ENCODE measurements at places on chromosomes 5 and 9.

GRCh38 chr9:134231767-134232166, 67.4 kb upstream of the RNU6ATAC start:
- DNase-seq, result no peak

DNA sequence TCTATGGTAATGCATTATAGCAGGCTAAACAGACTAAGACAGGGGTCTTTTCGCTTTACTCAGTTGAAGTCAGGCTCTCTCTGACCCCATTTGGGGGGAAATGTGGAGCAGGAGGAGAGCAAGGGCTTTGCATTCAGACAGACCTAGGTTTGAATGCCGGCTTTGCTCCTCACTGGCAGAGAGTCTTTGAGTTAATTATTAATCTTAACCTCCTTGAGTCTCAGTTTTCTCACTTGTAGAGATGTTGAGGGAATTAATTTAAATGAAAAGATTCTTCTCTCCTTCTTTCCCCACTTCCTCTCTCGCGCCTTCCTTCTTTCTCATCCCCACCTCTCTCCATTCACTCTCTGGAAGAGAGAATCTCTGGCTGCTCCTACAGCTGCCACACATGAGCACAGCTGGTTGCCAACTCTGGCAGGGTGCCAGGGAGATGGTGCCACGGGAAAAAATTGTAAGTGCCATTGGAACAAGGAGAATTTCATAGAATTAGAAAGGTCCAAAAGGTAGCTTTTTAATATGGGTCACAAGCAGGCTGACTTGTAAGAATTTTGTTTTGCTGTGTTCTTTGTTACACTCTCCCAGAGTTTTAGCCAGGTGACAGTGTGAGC, 25.2 kb upstream of the GLRA1 start:
- no peak for DNase-seq

DNA sequence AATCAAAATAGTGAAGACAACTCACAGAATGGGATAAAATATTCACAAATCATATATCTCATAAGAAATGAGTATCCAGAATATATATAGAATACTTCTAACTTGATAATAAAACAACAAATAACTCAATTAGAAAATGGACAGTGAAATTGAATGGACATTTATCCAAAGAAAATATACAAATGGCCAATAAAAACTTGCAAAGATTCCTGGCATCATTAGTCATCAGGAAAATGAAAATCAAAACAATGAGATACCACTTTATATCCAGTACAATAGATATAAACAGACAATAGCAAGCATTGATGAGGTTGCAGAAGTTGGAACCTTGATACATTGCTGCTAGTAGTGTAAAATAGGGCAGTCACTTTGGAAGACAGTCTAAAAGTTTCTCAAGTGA, 12.8 kb upstream of the TLR4 start:
- DNase-seq, result no peak

DNA sequence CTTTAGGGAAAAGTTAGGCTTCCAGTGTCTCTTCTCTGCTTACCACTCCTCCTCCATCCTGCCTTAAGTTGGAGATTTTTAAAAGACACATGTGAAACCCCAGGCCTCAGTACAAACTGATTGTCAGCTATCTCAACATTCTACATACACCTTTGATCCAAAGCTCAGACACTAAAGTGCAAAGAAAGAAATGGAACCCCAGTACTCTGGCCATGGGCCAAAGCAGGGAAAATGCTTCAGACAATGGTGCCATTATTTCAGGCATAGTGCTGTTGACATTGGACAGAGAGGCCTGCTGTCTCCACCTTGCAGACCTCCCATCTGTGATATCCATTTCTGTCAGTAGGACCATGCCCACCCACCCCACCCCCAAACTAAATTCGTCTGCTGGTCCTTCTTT, 49.1 kb downstream of the G3BP1 start:
- no peak for DNase-seq

GRCh38 chr5:96660971-96661854, 963 bp upstream of the CAST start:
- DNase-seq, result peak; percentile 26

- DNase-seq, result peak; percentile 51
Observed at GRCh38 chr5:139752506-139753473, 42.8 kb upstream of the PSD2 start.

DNA sequence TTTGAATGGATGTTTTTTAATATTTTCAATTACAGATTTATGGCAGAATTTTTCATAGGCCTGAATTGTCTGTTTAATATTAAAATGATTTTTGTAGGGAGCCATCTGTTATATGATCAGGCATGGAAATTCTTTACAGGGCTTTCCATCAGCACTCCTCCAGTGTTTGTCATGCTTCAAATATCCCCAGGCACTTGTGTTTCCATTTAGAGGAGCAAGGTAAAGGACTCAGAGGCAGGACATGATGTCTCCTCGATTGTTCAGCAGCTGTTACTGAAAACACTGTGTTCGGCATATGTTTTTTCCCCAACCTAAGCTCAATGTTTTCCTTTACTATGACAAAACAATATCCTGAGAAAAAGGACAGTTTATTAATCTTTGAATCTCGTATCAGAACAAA, 172.3 kb upstream of the RFX3 start:
- DNase-seq, result no peak

GRCh38 chr5:75052192-75053053, at the start of gene GCNT4:
Gene GCNT4 (minus strand): TSS chr5:75052558. CDS start chr5:75030037, 22,521 bp downstream.
- peak; percentile 28 for DNase-seq

DNA sequence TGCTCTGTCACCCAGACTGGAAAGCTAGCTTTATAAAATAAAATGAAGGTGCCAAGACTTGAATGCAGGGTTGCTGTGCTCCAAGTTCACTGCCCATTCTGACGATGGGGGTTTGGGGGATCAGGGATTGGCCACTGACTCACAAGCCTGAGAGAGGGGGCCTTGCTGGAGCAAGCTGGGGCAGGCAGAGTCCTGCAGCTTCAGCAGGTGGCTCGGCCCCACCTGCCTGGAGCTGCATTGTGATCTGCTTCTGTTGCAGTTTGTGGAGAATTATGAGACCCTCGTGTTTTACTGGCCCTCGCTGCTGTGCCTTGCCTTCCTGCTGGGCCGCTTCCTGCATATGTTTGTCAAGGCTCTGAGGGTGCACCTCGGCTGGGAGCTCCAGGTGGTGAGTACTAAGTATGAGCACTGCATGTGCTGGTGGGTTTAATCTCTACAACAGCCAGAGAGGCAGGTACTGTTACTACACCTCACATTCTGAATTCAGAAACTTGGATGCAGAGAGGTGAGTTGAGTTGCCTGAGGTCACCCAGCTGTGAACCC, 31.1 kb upstream of the CCDC180 start:
- DNase-seq, result no peak

DNA sequence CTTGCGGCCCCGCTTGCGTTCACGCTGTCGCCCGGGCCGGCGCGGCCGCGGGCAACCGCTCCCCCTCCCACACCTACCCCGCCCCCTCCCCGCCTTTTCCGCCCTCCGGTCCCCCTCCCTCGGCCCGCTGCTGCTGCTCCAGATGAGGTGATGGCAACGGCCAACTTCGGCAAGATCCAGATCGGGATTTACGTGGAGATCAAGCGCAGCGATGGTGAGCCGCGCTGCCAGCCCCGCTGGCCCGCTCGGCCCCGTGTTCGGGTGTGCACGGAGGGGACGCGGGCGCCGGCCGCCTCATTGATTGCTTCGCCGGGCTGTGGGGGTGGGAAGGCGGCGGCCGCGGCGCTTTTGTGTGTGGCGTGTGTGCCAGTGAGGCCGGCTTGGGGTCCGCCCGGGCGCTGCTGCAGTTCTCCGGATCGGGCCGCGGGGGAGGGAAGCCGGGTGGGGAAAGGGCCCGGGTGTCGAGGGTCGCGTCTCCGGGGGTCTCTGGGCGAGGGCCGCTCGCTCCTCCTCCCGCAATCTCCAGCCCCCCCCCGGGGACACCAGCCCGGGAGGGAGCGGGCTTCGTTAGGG, 403 bp downstream of the KIF2A start:
- no peak for DNase-seq

DNA sequence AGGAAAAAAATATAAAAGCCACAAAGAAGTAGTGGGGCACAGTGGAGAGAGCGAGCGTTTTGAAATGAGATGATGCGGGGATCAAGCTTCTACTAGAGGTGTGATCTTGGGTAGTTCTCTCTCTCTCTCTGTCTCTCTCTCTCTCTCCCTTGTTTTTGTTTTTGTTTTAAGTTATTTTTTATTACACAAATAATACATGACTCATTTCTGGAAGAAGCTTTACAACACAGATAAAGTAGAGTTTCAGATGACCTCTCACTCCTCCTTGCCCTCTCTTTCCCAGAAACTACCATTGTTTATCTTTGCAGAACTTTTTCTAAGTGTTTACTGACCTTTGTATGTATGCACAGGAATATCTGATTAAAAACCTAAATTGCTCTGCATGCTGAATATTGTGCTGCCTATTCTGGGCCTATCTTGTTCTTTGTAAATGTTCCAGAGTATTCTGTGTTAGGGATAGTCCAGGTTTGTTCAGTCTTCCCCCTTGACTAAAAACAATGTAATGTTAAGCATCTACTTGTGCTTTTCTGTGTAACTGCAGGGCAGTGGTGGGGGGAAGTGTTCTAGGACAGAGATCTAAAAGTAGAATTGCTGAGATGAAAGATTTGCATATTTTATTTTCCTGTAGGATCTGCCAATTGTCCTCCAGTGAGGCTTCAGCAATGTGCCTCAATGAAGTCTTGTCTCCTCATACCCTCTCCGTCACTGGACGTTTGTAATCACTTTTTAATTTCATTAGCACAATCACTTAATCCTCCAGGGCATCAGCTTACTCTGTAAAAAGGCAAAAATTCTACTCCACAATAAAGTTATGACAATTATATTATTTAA, 52.0 kb downstream of the FYB1 start:
- no peak for DNase-seq

GRCh38 chr5:102857076-102857818, 102.1 kb downstream of the PAM start:
- DNase-seq, result no peak

DNA sequence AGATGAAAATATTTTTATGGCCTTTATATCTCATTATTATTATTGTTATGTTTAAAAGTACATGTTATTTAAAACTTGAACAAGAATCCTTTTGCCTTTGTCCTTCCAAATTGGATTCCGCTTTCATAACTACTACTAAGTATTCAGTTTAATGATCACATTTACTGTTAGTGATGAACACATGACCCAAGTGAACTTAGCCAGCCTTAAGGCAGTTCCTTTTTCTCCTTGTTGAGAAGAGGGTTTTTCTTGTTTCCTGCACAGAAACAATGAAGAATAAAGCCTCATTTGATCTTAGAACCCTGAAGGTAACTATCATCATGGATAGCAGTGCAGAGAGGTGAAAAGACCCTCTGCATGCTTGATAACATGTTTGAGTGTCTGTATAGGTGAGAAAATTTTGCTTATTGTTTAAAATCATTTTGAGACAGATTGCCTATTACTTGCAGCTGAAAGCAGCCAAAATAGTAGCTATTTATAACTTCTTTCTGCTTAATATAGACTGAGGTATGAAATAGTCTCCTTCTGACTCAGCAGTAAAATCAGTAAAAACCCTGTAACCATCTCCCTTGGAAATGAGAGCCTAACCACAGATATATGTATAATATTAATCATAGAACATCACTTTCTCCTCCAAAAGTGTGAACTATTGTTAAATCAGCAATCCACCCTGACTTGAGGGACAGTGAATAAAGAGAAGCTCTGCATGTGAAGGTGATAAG, 266.2 kb downstream of the SPATA31D1 start:
- DNase-seq, result no peak

GRCh38 chr9:110148891-110149290, 59.1 kb downstream of the C9orf152 start:
- no peak for DNase-seq

DNA sequence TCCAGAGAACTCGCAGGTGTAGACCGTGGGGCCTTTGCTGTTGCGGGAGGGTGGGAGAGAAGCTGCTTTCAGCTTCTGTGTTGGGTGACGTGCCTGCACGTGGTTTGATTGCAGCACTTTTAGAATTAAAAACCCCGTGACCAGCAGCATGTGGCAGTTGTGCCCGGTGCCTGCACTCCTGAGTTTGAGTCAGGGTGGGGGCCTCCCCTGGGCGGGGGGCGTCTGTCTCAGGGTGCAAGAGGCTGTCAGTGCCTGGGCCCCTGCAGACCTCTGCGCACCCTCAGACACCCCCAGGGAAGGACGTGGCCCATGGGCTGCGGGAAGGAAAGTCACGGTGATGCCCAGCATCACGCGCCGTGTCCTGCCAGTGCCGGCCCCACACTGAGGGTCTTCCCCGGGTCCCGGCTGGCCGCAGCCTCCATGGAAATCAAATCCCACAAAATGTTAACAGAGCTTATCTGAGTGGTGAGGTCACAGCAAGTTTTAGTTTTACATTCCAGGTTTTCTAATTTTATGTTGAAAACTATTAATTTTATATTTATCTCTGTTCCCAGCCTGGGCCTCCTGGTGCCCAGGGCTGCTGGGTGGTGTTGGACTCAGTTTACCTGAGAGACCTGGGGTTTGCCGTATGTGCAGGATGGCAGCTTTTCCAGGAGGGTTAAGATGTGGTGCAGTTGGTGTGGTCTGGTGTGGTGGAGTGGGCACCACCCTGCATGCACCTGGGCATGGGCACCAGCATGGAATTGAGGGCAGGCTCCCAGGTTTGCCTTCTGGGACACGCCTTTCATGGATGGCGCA, 33.3 kb downstream of the AHRR start:
- no peak for DNase-seq

GRCh38 chr9:73782166-73782565, 630.5 kb downstream of the ANXA1 start:
- DNase-seq, result no peak

- DNase-seq, result peak; percentile 55
Observed at GRCh38 chr9:115022760-115023434, 92.5 kb upstream of the TNFSF8 start.
